ENCODE measurements at places on chromosomes 2 and 18. TPM values are rescaled to one million over a fixed set of nuclear protein-coding genes. Genes with fewer than 3 reads are reported as not detected.

CCDC68 gene
- total RNA-seq: 6.6 TPM

DNA sequence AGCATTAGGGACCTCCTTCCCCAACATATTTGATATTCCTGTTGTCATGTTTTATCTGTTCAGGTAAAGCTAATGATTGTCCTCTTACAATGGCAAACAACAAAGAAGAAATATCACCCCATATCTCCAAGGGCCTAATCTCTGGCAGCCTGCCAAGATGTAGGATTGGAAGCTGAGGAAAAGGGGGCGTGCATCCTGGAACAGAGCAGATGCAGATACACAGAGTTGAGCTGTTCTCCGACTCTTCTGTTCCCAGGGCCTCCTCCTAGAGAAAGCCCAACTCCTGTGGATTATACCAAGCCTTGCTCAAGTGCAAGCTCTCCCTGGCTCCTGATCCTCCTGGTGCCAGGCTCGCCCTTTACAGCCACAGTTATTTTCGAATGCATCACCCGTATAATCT lies 35.2 kb upstream of the CD207 start:
- DNase-seq: no peak

DNA sequence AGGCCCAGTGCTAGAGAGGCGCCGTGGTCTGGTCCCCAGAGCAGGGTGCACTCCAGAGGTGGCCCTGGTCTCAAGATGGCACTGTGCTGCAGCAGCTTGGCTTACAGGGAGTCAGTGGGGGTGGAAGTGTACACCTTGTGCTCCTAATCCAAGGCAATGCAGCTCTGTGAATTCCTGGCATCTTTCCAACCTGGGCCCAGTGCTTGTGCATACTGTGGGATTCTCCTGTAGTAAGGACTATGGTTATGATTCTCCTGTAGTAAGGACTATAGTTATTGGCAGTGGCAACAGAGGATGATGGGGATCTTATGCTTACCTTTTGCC lies 616.7 kb upstream of the REG3G start:
- DNase-seq: no peak

DNA sequence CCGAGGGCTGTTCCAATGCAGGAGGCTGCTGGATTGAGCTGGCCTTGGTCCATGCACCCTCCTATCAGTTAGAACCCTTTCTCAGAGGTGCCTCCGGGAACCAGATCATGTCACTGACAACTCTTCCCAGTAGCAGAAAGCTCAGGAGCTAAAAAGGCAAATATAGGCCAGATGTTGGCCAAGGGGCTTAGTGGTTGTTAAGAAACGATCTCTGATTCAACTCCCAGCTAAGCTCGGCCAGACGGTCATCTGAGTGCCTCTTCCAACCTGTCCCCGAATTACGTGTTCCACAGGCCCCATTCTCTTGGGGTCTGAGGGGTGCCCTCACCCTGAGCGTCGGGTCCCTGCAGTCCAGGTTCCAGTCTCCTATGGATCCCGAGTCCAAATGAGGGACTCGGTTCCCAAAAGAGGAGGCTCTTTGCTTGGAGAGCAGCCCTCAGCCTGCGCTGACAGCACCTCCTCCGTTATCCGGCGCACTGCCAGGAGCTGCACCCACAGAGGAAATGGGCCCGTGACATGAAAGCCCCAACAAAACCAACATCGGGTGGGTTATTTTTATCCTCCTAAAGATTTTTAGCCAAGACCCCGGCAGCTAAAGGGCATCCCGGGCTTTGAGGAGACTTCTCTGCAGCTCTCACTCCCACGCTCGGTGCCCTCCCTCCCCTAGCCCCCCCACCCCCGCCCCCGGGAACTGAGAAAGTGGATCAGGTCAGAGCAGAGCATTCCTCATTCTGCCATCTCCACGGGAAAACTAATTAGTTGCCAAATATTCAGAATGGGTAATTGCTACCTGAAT lies 106.6 kb upstream of the ID2 start:
- peak; percentile 27 for DNase-seq

- no peak for DNase-seq
Observed at GRCh38 chr2:44972771-44973535, 31.5 kb downstream of the SIX3 start.

GRCh38 chr18:21038201-21038600 lies 73.4 kb downstream of the ROCK1 start:
- DNase-seq: no peak

- DNase-seq: no peak
Observed at GRCh38 chr2:183207110-183207509, 82.9 kb downstream of the NUP35 start.

GRCh38 chr2:63572001-63572400 lies 16.3 kb downstream of the WDPCP start:
- no peak for DNase-seq
